HCEC 1CT (cell line): ENCODE measurements at places on chromosomes 16 and 17.

- DNase-seq = no peak
These were observed 8.6 kb downstream of the MAPT start for GRCh38 chr17:45902892-45903346.

DNA sequence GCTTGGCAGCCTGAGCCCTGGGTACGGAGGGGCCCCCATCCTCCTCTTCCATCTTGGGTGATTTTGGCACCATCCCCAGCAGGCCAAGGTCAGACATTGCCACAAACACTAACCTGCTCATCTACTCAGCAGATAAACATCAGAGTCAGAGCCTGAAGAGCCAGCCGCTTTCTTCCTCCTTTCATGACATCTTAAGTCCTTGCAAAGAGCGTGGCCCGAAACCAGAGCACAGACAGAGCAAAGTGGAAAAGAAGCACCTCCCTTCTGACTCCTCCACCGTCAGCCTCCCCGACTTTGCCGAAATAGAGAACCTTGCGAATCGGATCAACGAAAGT lies 60.4 kb upstream of the RPH3AL start:
- no peak for DNase-seq

GRCh38 chr17:41777574-41778188 lies 8.8 kb downstream of the JUP start:
- DNase-seq = peak; percentile 93

DNA sequence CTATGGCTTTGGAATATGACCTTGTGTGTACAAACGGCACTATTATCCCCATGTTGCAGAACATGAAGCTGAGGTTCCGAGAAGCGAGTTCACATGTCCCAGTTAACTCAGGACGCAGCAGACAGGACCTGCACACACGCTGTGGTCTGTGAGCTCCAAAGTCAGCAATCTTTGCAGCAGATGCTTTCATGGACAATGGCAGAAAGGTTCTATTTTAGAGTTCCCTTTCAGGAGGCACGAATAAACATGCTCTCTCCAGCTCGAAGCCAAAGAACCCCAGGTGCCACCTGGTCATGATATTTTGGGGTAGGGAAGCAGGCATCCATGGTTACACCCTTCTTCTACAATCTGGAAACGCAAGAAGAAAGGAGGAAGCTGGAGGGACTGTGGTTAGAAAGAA lies 412.0 kb downstream of the TMEM114 start:
- DNase-seq = no peak

DNA sequence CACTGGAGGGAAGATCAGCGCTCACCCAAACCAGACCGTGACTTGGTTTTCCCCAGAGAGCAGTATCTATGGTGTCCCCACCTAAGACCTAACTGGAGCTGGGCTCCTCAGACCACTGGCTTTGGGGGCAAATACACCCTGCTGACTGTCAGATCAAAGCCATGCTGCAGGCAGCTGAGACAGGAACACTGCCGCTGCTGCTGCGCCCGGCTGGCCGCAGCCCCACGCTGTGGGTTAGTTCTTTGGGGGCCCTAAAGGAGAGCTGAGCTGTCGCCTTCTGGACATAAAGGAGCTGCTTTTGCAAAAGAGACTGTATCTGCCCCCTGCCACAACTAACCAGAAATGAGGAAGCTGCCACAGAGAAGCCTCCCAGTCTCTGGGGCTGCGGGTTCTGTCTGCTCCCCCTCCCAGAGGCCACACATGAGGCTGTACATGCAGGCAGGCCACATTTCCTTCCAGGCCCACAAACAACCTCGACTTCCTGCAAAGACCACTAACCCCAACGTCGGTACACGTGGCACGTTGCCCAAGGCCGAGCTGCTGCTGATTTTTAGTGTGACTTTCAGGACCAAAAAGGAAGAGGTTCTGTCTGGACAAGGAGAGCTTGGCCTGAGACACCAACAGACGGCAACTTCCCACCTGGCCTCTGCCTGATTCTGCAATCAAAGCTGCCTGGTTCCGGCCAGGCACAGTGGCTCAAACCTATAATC lies 18.2 kb upstream of the ABR start:
- no peak for DNase-seq

- no peak for DNase-seq
These were observed 18.4 kb downstream of the GPR179 start for GRCh38 chr17:38325221-38325851.

DNA sequence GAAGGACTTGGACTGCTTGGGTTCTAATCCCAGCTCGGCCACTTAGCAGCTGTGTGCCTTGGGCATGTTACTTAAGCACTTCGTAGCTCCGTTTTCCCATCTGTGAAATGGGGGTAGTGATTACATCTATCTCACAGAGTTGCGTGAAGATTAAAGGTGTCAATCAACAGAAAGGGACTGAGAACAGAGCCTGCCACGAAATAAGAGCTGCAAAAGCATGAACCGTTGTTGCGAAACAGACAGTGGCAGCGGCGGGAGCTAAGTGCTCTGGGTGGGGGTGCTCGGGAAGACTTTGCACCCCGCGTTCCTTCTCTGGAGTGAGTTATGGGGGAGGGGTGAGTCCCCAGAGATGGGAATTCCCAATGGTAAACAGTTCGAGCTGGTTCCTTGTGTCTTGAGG lies 79.6 kb upstream of the LHX1 start:
- DNase-seq = no peak

- no peak for DNase-seq
These were observed 52.7 kb upstream of the NOG start for GRCh38 chr17:56540836-56541235.

GRCh38 chr17:81499601-81499970 lies 13.0 kb downstream of the ACTG1 start:
- no peak for DNase-seq

DNA sequence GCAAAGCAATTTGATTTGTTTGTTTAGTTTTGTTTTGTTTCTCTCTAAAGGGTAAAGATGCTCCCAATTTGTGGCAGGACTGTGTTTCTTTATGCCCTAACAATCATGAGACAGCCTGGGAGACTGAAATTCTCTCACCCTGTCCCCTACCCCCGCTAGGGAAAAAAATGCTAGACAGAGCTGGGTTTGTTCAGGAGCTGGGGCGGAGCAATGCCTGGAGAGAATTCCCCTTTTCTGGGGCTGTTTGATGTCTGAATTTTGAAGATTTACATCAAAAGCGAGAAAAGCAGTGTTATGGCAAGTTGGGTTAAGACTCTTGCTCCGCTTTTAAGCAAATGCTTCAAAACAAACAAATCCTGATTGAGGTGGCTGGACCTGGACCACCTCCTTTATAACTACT lies 8.4 kb downstream of the MAF start:
- DNase-seq = no peak

DNA sequence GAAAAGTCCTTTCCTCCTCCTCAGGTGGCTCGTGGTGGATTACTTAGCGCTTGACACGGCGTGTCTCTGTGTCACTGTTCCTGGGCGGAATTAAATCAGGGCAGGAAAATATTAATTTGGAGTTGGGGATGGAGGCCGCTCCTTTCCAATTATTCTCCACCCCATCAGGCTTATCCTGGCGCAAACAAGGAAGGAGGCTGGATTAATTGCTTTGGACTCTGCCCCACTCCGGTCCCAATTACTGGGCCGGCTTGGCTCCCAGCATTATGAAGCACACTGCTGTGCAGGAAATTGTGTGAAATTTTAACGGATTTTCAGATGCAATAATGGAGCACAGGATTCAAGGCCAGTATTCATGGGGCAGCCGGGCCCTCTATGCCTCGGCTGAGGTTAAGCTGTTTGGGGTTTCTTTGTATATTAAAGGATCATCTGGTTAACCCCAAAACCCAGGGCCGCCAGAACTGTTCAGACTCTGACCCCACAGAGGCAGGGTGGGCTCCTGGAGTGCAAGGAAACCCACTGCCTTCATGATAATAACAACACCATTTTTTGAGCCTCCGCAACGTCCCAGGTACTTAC lies 87.8 kb downstream of the MRM1 start:
- no peak for DNase-seq

GRCh38 chr16:48562475-48562874 lies 47.5 kb downstream of the N4BP1 start:
- no peak for DNase-seq

- DNase-seq = no peak
These were observed 1.1 kb downstream of the ACTG1 start for GRCh38 chr17:81511554-81511803.

DNA sequence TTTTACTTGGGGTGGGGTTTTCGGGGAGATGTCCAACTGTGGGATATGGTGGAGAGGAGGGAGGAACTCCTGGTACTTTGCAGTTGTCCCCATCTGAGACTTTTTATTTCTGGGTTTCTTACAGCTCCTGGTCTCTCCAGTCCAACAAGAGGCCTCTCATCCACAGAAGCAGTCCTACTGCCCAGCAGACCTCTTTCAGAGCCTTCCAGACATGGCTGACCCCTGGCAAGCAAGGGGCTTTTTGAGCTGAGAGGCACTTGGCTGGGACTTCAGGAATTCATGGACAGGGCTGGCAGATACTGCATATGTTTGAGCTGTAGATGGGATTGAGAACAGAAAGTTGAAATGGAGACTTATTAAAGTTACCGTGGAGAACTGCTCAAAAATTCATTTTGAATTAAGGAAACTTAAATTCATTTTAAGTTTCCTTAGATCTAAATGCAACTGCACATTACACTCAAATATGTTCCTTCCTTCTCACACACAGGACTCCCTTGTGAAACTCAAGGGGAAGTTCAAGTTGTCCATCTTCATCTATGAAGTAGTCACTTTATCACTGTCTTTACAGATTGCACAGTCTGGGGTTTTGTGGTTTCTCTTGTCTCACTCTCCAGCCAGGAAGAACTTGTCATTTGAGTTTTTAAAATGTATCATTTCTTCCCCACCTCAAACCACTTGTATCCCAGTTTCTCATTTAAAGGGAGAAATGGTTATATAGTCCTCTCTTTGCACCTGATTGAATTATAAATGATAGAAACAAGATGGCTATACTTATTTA lies 1.1 kb downstream of the LASP1NB start:
- no peak for DNase-seq

- DNase-seq = peak; percentile 85
These were observed 59.1 kb downstream of the OR1D5 start for GRCh38 chr17:3004150-3004801.

GRCh38 chr17:13476720-13477119 lies 125.0 kb downstream of the HS3ST3A1 start:
- DNase-seq = peak; percentile 46

DNA sequence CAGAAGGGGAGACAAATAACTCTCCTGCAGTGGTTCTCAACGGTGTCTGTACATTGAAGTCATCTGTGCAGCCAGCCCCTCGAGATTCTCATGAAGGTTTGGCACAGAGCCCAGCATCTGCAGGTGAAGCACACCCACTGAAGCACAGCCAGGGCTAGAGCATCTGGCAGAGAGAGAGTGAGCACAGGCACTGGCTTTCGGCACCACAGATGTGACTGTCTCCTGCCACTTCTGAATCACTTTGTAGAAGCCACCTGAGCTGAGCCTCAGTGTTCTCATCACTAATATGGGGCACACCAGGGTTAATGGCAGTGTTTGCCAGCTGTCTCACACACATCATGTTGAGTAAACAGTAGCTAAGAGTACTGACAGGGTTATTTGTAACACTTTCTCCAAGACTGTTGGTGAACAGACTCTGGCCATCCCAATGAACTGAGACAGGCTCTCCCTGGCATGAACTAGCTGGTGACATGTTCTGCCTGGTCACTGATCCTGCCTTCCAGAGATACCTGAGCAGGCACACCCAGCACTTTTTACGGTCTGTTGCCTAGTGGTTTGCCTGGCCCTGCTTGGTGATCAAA lies 10.9 kb downstream of the HSPB9 start:
- DNase-seq = no peak

- no peak for DNase-seq
These were observed 162.8 kb upstream of the CDH11 start for GRCh38 chr16:65284626-65285025.

- no peak for DNase-seq
These were observed 6.3 kb upstream of the APOH start for GRCh38 chr17:66235377-66235994.

- no peak for DNase-seq
These were observed 278.3 kb downstream of the KCNJ2 start for GRCh38 chr17:70447588-70447987.

DNA sequence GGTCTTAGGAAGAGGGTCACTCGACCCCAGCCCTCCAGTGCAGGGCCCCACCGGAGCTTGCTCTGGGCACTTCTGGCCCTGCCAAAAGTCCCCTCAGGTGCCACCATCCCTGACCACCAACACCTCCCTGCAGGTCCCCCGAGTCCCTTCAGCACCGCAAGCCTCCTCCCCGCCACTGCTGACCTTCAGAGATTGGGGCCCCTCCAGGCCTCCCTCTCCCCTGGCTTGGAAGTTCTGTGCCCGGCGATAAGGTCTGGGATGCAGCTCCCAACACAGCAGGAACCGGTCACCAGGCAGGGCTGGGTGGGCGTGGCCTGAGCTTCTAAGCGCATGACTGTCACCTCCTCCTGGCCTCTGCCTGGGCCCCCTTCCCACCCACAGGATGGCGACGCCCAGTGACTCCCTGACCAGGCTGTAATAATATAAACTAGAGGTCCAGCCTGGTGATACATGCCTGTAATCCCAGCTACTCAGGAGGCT lies 11.2 kb downstream of the PIEZO1 start:
- DNase-seq = peak; percentile 85

GRCh38 chr17:65446043-65446442 lies 115.4 kb downstream of the AXIN2 start:
- DNase-seq = no peak

GRCh38 chr17:73066148-73066884 lies 26.2 kb downstream of the SLC39A11 start:
- DNase-seq = no peak

DNA sequence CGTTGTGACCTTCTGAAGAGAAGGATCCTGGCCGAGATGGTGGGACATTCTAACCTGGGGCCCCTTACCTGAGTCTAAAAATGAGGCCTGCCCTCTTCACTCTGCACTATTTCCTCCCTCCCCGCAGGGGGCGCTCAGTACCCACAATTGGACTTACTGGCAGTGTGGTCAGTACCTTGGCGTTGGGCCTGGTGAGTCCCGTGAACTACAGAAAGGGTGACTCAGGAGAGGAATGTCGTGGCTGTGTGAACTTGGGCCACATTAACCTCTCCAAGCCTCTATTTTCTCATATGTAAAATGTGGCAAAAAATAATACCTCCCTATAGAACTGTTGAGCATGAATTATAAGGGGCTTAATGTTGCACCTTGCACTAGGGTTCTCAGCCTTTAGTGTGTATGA lies 3.9 kb downstream of the RSAD1 start:
- DNase-seq = peak; percentile 97

DNA sequence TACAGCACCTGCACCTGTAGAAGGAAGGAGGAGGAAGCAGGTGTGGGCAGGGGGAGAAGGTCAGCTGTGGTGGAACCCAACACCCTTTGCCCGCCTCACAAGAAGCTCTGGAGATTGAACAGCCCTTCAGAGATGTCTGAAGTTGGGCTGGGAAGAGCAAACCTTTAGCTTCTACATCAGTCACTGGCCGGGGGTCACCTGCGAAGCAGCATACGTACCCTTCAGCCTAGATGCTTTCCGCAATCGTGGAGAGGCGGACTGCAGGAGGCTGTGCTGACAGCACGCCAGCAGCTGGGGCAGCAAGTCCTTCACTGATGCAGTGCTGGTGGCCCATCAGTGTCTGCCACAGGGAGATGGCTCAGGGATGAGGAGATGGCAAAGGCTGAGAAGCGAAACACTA lies 5.2 kb upstream of the HS3ST3B1 start:
- no peak for DNase-seq

- no peak for DNase-seq
These were observed 2.5 kb downstream of the TAX1BP3 start for GRCh38 chr17:3665834-3666233.

GRCh38 chr16:50215680-50216079 lies 50.7 kb upstream of the ADCY7 start:
- DNase-seq = no peak
